Activated effector memory CD4-positive, alpha-beta T cell treated with anti-CD3 and anti-CD28 coated beads, Interleukin-2, amount 50 U/mL, for 16 hours (primary cell): ENCODE measurements at places on chromosomes 3 and 15.

DNA sequence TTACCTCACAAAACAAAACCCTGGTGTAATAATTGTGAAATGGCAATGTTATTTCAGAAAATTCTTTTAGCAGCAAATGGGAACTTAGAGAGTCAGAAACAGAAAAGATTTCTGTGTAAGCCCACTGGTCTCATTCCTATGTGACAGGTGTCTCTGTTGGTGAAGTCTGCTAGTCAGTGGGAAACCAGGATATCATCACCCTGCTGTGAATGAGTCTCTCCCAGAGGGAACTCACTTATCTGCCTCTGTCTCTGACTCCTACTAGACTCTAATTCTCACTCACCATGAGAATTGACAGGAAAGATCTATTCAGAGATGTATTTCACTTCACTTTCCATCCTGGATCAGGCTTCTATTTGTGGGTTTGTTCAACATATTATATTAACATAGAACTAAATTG lies 266.0 kb downstream of the EPHA3 start:
- DNase-seq: no peak

GRCh38 chr3:185327062-185327461 lies 35.9 kb upstream of the MAP3K13 start:
- no peak for DNase-seq

GRCh38 chr3:70108072-70108471 lies 108.5 kb downstream of the SAMMSON start:
- no peak for DNase-seq

DNA sequence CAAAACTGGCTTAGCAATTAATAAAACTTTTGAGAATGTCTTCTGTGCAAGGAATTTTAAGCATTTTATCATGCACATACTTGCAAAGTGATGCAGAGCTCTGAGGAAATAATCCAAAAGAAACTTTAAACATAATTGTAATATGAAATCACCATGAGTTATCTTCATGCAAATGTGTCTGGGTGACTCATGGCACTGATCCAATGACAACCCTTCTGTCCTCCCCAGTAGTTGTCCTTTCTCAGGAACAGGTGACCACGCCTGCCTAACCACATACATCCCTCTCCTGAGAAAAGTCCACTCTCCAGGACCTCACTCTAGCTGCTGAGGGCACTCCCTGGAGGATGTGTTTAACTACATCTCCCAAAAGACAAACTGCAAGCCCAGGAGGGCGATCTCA lies 530.6 kb upstream of the IL12A start:
- DNase-seq: no peak

DNA sequence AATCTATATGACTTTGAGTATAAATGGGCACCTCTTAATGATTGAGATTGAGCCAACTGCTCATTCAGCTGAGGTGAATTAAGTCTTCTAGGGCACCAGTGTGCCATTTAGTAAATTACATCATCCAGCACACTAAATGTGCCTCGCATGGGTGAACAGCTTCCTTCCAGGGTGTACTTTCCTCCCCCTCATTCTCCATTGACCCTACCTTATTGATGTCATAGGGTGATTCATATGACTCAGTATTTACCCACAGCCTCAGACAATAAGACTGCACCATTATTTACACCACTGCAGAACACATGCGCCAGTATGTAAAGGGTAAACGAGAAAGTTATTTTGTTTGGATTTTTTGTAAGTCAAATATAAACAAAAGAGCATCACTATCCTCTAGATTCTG lies 185.2 kb upstream of the ARL6 start:
- DNase-seq: no peak

- peak; percentile 39 for DNase-seq
Measured at GRCh38 chr3:195040094-195040493, 230.9 kb downstream of the XXYLT1 start.

GRCh38 chr3:23000371-23000770 lies 202.8 kb upstream of the UBE2E2 start:
- no peak for DNase-seq

DNA sequence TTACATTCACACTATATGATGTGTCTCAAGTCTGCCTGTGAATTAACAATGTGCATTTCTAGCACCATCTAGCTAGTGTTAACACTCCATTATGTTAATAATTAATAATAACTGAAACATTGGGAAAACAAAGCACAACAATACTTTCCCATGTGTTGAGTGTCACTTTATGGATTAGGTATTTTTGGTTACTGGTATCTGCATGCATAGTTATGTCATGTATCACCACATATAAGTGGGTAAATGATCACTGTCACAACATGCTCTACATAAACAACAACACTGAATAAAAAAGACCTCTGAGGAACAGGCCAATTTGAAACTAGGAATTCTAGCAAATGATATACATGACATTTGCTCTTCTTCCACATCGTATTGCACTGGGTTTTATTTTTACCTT lies 74.7 kb downstream of the MLH1 start:
- DNase-seq: no peak

DNA sequence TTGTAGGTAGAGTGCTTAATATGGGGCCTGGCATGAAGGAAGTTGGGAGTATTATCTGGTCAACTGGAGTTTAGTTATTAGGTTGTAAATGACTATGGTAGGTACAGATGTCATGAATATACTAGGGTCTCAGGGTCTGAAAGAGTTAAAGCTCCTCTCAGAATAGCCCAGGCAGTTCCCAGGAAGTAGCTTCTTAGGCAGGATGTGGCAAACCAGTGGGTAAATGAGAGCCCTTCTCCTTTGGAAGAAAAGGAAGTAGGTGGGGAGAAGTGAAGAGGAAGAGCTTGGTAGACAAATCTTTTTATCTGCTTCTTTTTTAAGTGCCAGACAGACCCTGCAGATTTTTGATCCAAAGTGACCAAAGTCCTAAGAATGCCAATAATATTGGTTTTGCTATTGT lies 24.5 kb downstream of the MAP2K1 start:
- DNase-seq: no peak
